ENCODE measurements at places on chromosomes 11 and 22. TPM values are rescaled to one million over a fixed set of nuclear protein-coding genes. Genes with fewer than 3 reads are reported as not detected.

MAPK8IP2 gene
- 1.2 TPM for total RNA-seq

ACTN3 gene
- 0.11 TPM for total RNA-seq

MMP13 gene
- not detected for total RNA-seq

- H3K36me3 ChIP-seq, result no peaks in the 10 kb centered on the region
- no peaks in the 10 kb centered on the region for H3K27me3 ChIP-seq
- H3K4me1 ChIP-seq, result no peaks in the 10 kb centered on the region
- no peak overlapping the region for H3K4me3 ChIP-seq
These were observed 368.3 kb upstream of the SYN3 start for GRCh38 chr22:33426451-33426850.

DNA sequence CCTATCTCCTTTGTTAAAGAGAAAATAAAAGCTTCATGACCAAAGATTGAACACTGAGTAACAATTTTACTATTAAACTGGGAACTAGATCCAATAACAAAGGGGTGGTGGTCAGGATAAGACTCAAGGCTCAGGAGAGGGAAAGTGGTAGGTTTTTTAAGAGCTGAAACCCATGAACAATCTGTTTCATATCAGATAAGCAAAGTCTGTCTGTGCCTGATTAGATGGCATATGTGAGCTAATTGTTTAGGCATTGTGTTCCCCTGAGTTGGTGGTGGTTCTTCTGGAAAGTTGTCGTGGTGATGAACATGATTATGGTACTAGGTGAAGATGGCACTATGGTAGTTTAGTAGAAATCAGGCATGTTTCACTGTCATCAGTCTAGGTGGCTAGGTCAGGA is 24.4 kb downstream of the USP47 start:
- H3K27ac ChIP-seq, result no peak overlapping the region
- H3K27me3 ChIP-seq, result no peaks in the 10 kb centered on the region
- no peak overlapping the region for H3K4me3 ChIP-seq
- no peak for DNase-seq
- no peaks in the 10 kb centered on the region for H3K36me3 ChIP-seq

DNA sequence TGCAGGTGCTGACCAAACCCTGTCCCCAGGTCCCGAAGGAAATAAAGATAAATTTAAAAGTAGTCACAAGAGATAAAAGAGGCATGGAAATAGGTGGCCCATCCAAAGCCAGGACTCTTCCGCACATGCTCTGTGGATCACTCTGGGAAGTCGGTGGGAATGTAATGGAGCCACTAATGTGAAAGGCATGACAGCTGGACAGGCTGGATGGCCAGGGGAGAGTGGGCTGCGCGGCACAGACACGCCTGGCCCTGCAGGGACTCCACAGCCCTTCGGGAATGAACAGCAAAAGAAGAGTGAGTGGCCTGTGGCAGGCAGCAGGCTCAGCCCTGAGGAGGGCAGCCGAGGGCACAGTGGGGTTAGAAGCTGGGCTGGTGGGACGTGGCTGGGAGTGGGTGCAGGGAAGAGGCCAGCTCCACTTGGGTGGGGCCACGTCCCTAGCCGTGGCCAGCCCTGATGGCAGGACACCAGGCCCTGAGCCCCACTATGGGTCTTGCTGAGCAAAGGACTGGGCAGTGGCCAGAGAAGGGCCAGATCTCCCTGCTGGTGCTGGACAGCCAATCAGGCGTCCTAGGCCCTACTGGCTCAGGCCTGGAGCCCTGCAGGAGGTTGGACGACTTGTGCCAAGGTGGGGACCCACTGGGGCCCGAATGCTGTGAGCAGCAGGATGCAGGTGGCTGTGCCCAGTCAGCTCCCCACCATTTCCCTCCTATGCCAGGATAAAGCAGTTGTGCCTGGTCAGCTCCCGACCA is 31.3 kb upstream of the GNB1L start:
- no peaks in the 10 kb centered on the region for H3K4me1 ChIP-seq
- H3K4me3 ChIP-seq, result no peak overlapping the region
- no peak for DNase-seq

DNA sequence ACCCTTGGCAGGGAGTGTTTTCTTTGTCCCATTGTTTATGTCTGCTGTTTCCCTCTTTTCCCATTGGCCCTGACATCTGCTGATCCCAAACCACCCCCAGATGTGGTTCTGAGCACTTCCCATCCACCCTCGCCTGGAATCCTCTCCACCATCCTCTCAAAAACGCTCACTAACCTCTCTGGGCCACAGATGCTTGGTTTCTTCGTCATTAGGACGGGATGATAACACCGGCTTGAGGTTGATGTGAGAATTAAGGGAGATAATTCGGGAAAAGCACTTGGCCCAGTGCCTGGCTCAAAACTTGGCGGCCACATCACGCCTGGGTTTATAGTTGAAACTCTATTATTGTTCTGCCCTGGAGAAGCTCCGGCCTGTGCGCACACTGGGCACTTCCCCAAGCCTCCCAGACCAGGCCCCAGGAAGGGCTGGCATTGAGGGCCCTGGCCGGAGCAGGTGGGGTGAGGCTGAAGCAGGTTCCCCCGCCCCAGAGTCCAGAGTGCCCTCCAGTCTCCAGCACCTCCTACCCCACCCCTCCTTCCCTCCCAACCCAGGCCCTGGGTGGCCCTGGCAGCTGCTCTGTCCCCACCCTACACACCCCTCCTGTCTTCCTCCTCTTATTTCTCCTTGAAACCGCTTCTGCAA is 63.7 kb downstream of the CYTH4 start:
- H3K27ac ChIP-seq, result no peak overlapping the region
- no peak overlapping the region for H3K4me3 ChIP-seq

- H3K36me3 ChIP-seq, result no peaks in the 10 kb centered on the region
- no peak overlapping the region for H3K4me3 ChIP-seq
- H3K27me3 ChIP-seq, result no peaks in the 10 kb centered on the region
- no peak for DNase-seq
- no peak overlapping the region for H3K27ac ChIP-seq
These were observed 24.8 kb upstream of the MTCH2 start for GRCh38 chr11:47667135-47667534.

DNA sequence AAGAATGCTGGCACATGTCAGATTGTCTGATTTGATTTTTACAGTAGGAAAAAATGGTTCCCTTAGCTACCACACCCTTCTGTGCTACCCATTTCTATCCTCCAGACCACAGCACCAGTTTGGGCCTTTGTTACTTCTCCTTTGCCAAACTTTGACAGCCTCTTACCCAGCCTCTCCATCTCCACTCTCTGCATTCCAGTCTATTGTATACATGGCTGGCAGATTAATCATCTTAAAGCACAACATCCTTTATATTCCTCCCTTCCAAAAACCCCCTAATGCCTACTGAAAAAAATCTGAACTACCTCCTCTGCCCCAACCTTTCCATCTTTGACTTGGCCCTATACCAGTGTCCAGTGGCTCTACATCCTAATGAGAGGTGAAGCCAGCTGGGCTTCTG is 10.8 kb upstream of the PANX1 start:
- H3K27me3 ChIP-seq, result no peaks in the 10 kb centered on the region
- no peak for DNase-seq
- no peak overlapping the region for H3K27ac ChIP-seq
- H3K4me1 ChIP-seq, result no peaks in the 10 kb centered on the region
- H3K36me3 ChIP-seq, result no peaks in the 10 kb centered on the region
- no peak overlapping the region for H3K4me3 ChIP-seq

DNA sequence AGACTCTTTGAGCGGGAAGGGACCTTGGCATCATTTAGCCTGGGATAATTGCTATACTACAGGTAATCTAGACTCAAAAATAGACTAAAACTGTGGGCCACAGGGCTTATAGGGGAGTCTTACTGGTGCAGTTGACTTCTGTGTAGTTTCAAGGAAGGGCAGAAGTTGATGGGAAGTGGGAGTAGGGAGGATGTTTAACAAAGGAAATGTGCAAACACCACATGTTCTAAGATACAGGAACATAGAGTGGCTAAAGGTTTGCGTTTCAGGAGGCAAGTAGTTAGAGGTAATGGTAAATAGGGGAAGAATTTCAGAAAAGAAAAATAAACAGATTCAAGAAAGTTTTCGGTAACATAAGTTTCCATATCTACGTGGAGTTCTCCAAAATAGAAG is 14.4 kb upstream of the SORL1 start:
- no peaks in the 10 kb centered on the region for H3K36me3 ChIP-seq
- DNase-seq, result no peak
- no peaks in the 10 kb centered on the region for H3K27me3 ChIP-seq

GRCh38 chr22:44127356-44127755 is 53.4 kb upstream of the PARVG start:
- no peaks in the 10 kb centered on the region for H3K4me1 ChIP-seq
- H3K27me3 ChIP-seq, result no peaks in the 10 kb centered on the region
- DNase-seq, result no peak

- H3K4me3 ChIP-seq, result no peak overlapping the region
- peaks cover 19% of the 10 kb centered on the region for H3K4me1 ChIP-seq
- peaks cover 9% of the 10 kb centered on the region for H3K36me3 ChIP-seq
- H3K27ac ChIP-seq, result peak overlapping the region; percentile 28
These were observed 20.0 kb downstream of the DTX4 start for GRCh38 chr11:59191890-59192289.
